ENCODE measurements at places on chromosomes 3 and 15.

DNA sequence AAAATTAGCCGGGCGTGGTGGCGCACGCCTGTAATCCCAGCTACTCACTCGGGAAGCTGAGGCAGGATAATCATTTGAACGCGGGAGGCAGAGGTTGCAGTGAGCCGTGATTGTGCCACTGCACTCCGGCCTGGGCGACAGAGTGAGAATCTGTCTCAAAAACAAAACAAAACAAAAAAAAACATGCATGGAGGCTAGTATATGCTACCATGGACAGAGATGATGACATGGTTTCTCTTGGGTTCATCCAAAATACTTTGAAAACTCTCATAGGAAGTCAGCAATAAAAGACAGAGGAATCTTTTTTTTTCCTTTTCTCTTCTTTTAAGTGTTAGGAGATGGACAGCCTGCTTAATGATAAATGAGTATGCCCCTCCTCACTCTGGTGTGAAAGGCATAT is 137.7 kb upstream of the MB21D2 start:
- no peak for DNase-seq

- DNase-seq = no peak
Measured at GRCh38 chr3:148408667-148409066, 289.0 kb upstream of the AGTR1 start.

DNA sequence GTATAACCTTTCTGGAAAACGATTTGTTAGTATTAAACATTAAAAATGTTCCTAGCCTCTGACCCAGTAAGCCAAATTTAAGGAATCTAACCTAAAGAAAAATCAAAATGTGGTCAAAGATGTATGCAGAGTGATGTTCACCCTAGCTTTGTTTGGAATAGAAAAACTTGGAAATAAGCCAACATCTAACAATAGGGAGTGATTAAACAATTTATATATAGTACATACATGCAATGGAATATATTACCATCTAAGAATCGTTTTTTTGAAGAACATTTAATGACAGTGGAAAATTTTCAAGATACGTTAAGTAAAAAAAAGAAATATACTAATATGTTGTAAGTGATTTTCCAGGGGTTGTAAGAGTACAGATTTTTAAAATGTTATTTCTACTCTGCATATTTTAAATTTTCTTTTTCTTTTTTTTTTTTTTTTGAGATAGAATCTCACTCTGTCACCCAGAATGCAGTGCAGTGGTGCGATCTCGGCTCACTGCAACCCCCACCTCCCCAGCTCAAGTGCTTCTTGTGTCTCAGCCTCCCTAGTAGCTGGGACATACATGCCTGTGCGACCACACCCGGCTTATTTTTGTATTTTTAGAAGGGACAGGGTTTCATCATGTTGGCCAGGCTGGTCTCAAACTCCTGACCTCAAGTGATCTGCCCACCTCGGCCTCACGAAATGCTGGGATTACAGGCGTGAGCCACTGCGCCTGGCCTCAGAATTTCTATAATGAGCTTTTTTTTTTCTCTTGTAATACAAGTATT is 54.9 kb downstream of the ANP32A start:
- no peak for DNase-seq

DNA sequence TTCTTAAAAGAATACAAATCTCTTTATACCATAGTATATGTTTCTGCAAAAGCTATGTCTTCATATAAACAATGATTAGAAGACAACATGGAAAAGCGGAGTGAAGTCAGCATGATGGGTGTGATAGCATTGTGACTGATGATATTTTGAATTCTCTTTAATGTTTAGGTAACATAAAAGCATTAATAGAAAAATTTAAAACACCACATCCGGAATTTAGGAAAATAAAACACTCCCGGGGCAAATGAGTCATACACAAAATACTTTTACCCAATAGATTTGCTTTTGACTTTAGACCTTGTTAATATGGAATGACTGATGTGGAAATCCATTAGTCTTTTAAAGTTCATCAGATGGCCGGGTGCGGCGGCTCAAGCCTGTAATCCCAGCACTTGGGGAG is 134.7 kb downstream of the P3H2 start:
- DNase-seq = no peak

GRCh38 chr15:85702321-85703101 is 92.2 kb downstream of the KLHL25 start:
- peak; percentile 9 for DNase-seq

GRCh38 chr15:83092309-83092976 is 15.0 kb upstream of the TM6SF1 start:
- no peak for DNase-seq

- no peak for DNase-seq
Measured at GRCh38 chr3:55537129-55537528, 50.0 kb upstream of the WNT5A start.

DNA sequence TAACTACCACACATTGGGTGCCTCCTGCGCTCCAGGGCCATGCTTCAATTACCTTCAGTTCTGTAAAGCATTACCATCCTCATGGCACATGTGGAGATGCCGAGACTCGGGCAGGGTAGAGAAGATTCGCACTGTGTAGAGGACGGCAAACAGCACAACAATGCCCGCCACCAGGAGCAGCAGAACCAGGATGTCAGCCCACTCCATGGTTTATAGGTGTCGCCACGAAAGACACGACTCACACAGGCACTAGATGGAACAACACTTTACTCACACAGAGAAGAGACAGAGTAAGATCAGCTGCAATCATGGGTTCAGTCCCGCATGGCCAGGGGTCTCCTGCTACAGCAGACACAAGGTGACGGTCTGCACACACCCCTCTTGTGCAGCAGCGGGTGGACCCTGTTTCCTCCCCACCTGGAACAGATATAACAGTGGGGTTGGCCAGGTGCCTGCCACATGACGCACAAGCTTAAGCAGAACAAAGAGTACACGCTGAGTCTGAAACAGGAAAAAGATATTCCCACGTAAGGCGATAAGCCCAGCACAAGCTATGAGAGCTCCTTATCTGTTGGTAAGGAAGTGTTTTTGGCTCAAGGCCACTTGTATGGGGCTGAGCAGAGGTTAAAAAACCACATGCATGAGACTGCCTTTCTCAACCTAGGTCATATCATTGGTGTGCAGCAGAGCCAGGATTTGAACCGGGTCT is 2.5 kb upstream of the TBC1D21 start:
- no peak for DNase-seq

DNA sequence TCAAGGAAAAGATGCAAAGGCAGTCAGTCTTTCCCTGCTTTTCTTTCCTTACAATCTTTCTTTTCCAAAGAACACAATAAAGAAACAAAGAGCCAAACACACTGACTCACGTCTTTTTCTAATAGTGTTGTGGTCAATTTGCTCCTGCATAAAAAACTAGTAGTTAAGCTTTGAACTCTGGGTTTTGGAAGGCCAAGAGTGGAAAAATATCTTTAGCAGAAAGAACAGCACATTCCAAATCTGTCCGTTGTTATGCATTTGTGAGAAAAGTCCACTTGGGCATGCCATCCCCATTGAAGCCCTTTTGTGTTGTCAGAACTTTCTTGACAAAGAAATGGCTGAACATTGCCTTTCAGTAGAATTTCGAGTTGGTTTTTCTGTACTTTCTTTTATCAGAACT is 18.2 kb downstream of the COL8A1 start:
- peak; percentile 22 for DNase-seq

DNA sequence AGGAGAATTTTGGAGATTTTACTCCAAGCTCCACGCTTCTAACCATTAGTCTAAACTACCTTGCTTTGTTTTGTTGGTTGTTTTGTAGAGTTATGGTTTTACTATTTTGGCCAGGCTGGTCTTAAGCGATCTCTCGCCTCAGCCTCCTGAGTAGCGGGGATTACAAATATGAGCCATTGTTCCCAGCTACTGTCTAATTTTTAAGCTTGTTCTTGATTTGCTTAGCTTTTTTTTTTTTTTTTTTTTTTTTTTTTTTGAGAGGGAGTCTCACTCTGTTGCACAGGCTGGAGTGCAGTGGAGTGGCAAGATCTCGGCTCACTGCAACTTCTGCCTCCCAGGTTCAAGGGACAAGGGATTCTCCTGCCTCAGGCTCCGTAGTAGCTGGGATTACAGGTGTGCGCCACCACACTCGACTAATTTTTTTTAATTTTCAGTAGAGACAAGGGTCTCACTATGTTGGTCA is 28.5 kb downstream of the EFCAB12 start:
- DNase-seq = no peak

- no peak for DNase-seq
Measured at GRCh38 chr3:179288845-179289244, 34.0 kb upstream of the ZNF639 start.

- no peak for DNase-seq
Measured at GRCh38 chr3:112357930-112358780, 25.2 kb downstream of the CD200 start.

- DNase-seq = peak; percentile 65
Measured at GRCh38 chr3:134426660-134427181, 52.5 kb upstream of the AMOTL2 start.

- DNase-seq = peak; percentile 9
Measured at GRCh38 chr3:45145681-45146614, at the start of gene CDCP1. CDCP1 (minus strand) TSS chr3:45146378; CDS start chr3:45146287, 91 bp downstream.

DNA sequence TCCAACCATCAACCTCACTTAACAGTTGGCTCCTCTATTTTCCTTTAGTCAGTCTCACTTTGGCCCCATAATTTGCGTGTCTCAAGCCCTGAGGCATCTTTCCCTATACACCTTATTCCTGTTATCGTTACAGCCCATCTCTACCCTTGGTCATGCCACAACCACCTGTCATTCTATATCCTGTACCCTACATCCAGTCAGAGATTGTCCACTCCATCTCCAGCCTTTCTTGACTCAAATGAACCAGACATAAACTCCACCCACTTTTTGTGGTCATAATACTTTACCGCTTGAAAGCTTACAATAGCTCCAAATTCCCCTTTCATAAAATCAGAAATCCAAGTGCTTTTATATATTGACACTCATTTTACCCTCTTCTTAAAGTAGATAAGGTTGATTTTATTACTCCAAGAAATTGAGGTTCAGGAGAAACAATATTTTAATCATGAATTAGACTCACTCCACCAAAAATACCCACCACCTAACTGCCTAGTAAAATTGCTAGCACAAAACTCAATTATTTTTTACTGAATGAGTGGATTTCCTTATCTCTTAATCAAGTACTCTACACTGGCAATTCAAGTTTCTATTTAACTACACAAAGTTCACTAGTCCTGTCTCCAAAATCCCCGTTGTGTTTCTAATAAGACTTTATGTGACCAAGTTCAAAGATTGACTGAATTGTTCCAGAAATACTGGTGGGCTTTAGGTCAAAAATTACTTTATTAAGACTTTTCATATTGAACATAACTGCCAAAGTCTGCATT is 9.1 kb downstream of the CCR4 start:
- DNase-seq = no peak

GRCh38 chr15:57190208-57190607 is 186.1 kb upstream of the CGNL1 start:
- no peak for DNase-seq

DNA sequence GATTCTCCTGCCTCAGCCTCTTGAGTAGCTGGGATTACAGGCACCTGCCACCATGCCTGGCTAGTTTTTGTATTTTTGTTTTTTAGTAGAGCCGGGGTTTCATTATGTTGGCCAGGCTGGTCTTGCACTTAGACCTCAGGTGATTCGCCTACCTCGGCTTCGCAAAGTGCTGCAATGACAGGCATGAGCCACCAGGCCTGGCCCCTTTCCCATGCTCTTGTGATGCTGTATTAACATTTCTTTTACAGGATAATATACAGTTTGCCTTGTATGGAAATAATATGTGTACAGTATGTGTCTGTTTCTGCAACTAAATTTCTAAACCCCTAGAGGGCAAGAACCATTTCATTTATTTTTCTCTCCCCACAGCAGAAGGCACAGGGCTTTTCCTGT is 37.8 kb downstream of the SCG5 start:
- no peak for DNase-seq

DNA sequence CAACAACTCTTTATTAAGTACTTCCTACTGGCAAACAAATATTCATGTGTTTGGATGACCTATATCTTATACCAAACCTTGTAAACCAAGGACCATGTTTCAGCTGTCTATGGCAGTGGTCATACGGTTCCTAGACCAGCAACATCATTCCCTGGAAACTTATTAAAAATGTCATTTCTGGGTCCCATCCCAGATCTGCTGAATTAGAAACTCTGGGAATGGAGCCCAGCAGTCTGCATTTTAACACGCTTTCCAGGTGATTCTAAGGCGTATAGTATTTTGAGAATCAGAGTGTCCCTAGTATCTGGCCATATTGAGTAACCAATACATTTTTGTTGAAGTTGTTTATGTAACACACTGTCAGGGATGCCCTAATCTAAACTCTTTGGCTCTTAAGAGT is 363.4 kb upstream of the LRRC3B start:
- no peak for DNase-seq

GRCh38 chr3:46693038-46693891 is at the start of gene ALS2CL:
ALS2CL (minus strand) TSS chr3:46693679; CDS start chr3:46689440, 4,239 bp downstream.
- DNase-seq = peak; percentile 80

DNA sequence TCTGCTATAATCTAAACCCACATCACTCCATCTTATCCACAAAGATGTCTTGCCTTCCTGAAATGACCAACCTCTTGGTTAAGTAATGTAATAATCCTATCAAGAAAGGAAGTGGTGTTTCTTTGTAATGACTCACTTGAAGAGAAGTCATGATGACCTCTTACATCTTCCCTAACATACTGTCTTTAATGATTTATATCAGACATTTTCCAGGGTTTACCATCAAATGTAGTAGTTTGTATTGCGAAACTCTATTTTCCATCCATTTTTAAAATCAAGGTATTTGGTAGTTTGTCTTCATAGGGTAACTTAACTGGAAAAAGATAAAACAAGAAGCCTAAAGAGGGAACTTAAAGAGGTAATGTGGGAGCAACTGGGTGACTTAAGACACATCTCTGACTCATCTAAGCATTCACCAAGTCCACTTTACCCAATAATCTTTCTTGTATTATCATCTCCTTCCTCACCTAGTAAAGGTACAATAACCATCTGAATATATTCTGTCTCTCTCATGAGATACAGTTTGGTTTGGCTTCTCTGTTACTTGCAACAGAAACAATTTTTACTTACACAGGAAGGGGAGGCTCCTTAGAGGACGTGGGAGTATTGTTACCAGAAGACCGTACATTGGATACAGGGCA is 5.7 kb upstream of the MAPK6 start:
- peak; percentile 39 for DNase-seq

GRCh38 chr15:40555876-40556275 is 9.0 kb downstream of the CCDC32 start:
- DNase-seq = no peak

GRCh38 chr15:46946953-46947352 is 770.4 kb upstream of the SEMA6D start:
- no peak for DNase-seq

- peak; percentile 80 for DNase-seq
Measured at GRCh38 chr15:40279437-40280141, 3.3 kb downstream of the ANKRD63 start.

DNA sequence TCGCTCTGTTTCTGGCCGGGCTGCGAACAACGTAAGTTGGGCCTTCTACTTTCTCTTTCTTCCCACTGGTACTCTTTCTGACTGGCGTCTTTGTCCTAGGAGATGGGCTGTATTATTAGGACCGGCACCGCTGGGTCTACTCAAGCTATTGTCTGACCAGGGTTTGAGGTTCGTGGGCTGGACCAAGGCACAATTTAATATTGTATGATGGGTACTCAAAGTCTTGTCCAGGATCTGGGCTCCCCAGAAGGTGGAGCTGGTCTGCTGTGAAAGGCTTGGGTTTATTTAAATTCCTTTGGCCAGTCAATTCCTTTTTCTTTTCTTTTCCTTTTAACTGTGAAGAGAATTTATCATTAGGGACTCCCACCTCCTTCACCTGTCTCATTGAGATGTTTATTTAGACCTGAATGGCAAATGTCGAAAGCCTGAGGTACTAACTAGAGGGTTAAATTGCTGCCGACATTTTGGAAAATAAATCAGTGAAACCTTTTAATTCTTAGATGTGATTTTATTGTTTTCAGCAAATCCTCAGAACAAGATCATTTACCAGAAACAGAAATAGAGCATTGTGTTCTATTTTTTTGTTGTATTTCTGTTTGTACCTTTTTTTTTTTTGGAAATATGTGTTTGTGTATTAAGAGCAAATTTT is 410 bp downstream of the LRRC49 start:
- DNase-seq = peak; percentile 61
